ENCODE measurements at places on chromosomes 3 and 15.

DNA sequence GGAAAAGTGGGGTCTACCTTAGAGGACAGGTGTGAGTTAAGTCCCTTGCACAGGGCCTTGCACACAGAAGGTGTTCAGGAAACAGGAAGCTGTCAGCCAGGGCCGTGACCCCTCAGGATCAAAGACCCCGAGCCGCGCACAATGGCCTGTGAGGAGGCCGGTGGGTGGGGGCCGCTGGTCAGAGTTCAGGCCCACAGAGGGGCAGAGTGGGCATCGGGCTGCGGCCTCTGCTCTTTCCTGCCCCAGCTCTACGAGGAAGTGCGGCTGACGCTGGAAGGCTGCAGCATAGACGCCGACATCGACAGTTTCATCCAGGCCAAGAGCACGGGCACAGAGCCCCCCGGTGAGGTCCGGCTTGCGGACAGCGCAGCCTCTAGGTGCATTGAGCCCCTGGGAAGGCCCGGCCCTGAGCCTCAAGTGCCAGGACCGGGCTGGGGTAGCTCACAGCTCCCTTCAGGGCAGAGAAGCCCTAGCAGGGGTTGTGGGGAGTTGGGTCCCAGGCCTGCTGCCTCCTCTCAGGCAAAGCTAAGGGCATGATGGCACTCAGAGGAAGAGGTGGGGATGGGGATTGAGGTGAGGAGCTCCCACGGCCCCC, 37.2 kb downstream of the PSTPIP1 start:
- DNase-seq: no peak

GRCh38 chr3:59882746-59883145, 832.9 kb upstream of the CFAP20DC start:
- DNase-seq: no peak

GRCh38 chr3:13080591-13080990, 7.4 kb upstream of the IQSEC1 start:
- DNase-seq: no peak

DNA sequence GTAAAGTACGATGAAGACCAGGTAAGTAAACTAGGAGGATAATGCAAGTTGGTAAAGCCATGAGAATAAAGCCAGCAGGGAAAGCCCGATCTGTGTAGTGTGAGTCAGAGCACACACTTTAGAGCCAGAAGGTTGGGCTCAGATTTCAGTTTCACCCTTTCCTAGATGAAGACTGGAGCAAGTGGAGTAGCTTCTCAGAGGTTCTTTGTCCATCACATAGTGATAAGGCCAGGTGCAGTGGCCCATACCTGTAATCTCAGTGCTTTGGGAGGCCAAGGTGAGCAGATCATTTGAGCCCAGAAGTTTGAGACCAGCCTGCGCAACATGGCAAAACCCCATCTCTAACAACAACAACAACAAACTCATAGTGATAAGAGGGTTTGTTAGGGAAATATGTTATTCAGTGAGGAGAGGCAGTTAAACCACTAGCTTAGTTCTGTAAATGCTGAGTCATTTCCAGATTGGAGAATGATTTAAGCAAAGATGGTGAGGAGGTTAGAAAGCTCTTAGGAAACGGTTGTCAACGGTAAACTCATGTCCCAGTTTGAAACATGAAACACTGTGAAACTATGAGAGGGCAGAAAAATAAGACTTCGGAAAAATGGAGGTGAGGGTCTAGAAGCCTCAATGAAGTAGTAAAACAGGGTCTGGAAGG, 39.0 kb downstream of the IL12A start:
- no peak for DNase-seq

GRCh38 chr15:65626856-65627255, 5.1 kb downstream of the SLC24A1 start:
- no peak for DNase-seq

DNA sequence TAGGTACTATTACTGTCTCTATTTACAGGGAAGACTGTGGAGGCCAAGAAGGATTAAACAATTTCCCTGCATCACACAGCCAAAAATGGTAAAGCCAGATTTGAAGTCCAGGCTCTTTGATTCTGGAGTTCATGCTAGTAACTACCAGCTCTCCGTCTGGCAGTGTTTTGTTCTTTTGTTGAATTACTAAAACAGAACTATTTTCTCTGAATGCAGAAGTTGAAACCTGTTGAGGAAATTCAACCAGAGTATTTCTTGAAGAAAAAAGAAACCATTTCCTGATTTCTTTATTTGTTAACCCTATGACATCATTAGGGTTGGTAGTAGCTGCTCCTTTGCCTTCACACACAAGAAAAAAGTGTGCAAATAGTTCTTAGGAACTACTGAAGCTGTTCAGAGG, 34.3 kb downstream of the CRTC3 start:
- no peak for DNase-seq

GRCh38 chr3:377158-377561, 180.6 kb downstream of the CHL1 start:
- DNase-seq: peak; percentile 25

DNA sequence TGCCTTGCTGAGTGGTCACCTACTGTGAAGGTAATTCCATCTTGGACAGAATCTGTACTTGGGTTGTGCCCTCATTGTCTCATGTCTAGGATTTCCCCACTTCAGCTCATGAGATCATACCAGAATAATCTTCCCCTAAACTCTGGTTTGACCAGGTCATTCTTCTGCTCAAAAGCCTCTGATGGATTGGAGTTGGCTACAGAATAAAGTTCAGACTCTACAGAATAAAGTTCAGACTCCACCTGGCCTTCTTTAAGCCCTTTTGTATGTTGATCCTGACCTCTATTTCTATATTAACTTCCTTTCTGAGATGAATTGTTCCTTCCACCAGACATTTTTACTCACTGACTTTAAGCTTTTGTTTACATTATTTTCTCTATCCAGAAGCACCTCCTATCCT, 6.4 kb upstream of the GLCE start:
- no peak for DNase-seq

- no peak for DNase-seq
Measured at GRCh38 chr15:63338170-63338569, 43.5 kb downstream of the CA12 start.

DNA sequence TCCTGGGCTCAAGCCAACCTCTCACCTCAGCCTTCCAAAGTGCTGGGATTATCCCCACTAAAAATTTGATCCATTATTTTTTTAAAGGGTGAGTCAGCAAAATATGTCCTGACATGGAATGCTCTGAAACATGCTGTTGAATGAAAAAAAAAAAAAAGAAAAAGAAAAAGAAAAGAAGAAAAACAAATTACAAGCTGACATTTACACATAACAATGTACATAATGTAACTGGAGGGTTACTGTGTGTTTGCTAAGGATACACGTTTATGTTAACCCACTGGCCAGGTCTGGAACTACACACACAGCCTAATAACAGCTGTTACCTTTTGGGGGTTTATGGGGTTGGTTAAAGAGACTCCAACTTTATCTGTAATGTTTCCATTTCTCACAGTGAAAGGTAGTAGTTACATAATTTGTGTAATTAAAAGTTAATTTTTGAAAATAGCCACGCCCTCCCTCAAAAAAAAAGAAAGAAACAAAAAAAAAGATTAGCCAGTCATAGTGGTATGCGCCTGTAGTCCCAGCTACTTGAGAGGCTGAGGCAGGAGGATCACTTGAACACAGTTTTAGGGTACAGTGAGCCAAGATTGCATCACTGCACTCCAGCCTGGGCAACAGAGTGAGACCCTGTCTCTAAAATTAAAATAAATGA, 3.1 kb upstream of the MESP2 start:
- DNase-seq: no peak

DNA sequence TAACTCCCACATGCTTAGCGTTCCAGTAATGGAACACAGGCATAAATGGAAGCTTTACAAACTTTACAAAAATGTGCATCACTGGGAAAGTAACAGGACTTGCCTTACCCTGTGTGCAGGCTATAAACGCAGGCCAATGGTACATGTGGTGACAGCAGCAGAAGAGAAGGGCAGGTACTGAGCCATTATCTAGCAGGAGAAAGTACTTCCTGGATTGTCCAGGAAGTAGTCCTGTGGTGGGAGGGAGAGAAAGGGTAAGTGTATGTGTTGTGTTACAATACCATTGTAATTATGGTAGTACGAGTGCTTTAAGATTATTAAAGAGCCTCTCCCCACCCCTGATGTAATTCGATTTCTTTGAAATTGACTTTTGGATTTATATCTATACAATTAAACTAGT, 5.3 kb downstream of the ATP1B3 start:
- DNase-seq: no peak

DNA sequence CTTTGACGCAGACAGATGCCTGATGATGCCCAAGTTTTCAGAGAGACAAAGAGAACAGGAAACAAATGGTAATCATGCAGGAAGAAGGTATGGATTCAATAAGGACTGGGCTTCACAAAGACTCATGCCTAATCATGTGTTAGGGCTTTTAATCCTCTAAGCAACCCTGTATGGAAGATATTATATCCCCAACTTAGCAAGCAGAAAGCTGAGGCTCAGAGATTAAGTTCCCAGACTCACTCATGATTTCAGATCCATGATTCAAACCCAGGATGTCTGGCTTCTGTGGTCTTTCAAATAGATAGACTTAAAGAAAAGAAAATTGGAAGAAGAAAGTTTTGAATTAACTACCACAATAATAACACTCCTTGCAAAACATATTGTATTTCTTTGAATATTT, 4.1 kb upstream of the CLASP2 start:
- no peak for DNase-seq

DNA sequence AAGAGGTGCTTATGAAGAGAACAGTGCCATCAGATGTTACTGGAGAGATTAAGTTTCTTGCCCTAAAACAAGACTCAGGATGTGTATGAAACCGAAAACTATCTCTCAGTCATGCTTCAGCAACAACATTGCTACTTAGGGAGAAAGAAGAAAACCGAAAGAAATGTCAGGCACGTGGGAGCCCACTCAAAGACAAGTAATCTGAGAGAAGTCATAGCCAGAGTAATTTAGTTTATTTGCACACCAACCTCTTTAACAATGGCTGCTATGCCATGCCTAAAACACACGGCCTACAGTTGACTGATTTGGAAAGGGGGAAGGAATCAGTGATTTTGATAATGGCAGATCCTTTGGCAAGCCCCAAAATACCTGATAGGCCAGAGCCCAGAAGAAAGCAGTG, 162.9 kb downstream of the TIGIT start:
- no peak for DNase-seq

DNA sequence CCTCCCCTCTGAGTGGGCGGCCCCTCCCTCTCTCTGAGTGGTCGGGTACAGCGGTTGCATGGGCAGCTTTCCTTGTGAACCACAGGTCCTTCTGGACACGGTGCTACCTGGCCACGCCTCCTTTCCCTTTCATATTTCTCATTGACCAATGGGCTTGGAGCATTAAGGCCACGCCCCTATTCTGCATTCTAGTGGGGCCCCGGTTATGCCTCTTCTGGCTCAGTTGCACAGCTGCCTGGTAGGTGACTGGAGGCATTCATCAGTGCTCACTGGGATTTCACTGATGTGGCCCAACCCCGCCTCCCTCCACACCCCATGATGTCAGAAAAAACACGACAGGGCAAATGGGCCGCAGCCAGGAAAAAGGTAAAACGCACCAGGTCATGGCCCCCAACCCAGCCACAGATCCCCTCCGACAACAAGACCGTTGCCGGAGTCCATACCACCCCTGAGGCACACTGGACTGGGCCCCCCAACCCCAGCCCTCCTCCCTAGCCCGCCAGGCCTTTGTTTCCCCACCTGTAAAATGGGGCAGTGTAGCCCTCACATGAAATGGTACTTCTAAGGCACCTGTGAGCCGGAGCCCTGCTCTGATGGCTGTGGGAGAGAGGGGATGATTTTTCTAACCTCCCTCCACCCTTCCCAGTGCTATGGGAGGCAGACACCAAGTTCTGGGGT, 26.3 kb downstream of the NGRN start:
- DNase-seq: peak; percentile 15

GRCh38 chr3:87167628-87168456, 59.3 kb upstream of the CHMP2B start:
- DNase-seq: no peak

GRCh38 chr15:73225358-73226015, 143.3 kb downstream of the HCN4 start:
- no peak for DNase-seq

DNA sequence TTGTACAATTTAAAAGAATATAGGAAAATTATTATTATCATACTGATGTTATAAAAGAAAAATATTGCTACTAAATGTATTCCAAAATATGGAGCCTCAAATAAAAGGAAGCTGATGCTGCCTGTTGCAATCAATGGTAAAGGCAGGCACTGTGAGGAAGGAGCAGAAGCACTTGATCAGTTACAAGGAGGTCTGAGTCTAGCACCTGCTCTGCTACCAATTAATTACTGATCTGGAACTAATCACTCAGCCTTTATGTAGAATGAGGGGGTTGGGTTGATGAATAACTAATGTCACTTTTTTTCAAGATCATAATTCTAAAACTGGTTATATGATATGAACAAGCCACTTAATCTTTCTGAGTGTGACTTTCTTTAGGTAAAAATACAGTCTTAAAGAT, 5.5 kb downstream of the ADGRG7 start:
- DNase-seq: peak; percentile 37

- DNase-seq: no peak
Measured at GRCh38 chr15:20349774-20350498, 191.7 kb downstream of the GOLGA6L6 start.

GRCh38 chr3:197083486-197083885, 53.9 kb upstream of the MELTF start:
- DNase-seq: peak; percentile 52
